ENCODE measurements at places on chromosomes 4 and X.

- DNase-seq: no peak
Observed at GRCh38 chrX:1545776-1546408, 8.9 kb upstream of the P2RY8 start.

GRCh38 chr4:38687571-38688011 is 23.6 kb downstream of the KLF3 start:
- DNase-seq: no peak

GRCh38 chrX:11791090-11791489 is 33.1 kb downstream of the MSL3 start:
- no peak for DNase-seq

- DNase-seq: no peak
Observed at GRCh38 chrX:13494562-13494961, 74.8 kb upstream of the EGFL6 start.

DNA sequence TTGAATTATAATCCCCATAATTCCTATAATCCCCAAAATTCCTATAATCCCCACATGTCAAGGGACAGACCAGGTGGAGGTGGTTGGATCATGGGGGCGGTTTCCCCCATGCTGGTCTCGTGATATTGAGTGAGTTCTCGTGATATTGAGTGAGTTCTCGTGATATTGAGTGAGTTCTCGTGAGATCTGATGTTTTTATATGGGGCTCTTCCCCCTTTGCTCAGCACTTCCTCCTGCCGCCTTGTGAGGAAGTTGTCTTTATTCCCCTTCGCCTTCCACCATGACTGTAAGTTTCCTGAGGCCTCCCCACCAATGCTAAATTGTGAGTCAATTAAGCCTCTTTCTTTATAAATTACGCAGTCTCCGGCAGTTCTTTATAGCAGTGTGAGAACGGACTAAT is 36.6 kb upstream of the GPR78 start:
- DNase-seq: no peak

GRCh38 chr4:176298664-176299063 is 21.1 kb upstream of the SPCS3 start:
- DNase-seq: no peak

- no peak for DNase-seq
Observed at GRCh38 chrX:151692825-151693224, 2.4 kb upstream of the PRRG3 start.

DNA sequence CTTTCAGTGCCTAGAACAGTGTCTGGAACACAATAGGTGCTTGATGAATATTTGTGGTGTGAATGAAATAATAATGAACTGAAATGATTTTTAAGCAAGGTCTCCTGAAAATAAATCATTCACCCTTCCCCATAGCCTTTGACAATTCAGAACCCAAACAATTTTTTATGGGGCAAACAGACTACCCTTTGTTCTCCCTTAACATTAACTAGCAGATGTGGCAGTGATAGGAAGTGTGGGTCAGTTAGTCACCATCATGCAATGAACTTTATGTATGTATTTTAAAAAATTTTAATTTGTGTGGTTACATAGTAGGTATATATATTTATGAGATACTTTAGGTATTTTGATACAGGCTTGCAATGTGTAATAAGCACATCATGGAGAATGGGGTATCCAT is 27.2 kb upstream of the CD40LG start:
- no peak for DNase-seq

DNA sequence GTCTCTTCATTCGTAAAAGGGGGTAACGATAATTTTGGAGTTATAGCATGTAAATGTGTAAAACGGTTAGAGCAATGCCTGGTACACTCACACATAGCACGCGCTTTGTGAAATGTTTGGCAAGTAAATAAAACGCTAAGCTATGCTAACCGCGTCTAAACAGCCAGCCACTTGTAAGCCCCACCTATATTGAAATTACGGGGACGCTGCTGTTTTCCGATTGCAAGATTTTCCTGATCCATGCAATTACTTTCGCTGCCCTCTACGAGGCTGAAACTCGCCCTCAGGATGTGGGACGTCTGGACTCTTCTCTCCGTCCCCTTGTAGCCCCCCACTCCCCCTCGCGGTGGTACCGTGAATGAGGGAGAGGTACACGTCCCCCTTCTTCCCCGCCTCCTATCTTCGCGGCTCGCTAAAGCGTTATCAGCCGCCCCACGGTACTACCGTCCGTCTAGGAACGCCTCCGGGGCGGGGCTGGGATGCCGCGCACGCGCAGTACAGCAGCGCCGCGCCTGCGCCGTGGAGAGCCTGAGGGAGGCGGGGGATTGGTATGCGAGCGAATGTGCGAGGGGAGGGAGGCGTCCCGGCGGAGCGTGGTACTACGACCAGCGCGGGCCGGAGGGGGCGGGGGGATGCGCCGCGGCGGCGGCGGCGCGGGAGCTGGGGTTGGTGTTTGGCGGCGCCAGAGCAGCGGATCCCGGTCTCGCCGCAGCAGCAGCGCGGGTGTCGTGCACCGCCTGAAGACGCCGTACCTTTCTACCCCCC is at the start of gene STIM2:
STIM2 (plus strand) TSS at position 685 of the 765 bp plus-strand sequence.
- peak; percentile 98 for DNase-seq

GRCh38 chr4:81003597-81004111 is 26.9 kb upstream of the BMP3 start:
- DNase-seq: no peak

- DNase-seq: no peak
Observed at GRCh38 chr4:15457406-15458201, 12.1 kb upstream of the CC2D2A start.

DNA sequence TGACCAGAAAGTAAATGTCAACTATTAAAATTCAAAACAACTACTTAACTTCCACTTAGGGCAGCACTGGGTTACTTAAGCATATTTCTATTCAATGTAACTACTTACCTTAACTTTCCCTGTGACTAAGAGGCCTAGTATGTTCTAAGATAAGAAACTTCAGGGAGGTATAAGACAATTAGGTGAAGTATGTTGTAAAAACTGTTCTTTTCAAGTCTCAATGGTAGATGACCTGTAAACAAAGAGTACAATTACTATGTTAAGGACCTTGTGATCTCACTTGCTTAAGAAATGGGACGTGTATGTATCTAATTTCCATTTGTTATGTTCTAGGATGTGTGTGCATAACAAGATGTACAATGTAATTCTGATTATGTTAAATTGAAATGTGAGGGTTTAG is 960.5 kb downstream of the CCSER1 start:
- no peak for DNase-seq

DNA sequence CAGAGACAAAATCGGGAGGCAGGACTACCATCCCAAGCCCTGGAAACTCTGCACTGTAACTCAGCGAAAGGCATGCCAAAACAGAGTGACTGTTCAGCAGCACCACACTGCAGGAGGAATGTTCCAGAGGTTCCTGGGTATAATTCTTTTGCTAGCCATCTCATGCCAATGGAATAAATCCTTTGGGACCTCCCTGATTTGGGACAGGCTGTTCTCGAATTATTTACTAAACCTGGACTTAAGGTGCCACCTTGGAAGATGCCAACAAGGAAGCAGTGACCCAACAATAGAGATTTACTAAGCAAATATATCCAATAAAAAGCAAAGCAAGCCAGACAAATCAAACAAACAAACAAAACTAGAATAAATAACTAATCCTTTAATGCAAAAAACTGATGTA is 9.3 kb downstream of the AADAT start:
- no peak for DNase-seq

GRCh38 chrX:10597871-10598270 is 22.5 kb downstream of the MID1 start:
- no peak for DNase-seq

- no peak for DNase-seq
Observed at GRCh38 chr4:4182835-4183568, 43.7 kb downstream of the OTOP1 start.

- DNase-seq: no peak
Observed at GRCh38 chrX:121894756-121895155, 847.3 kb downstream of the GLUD2 start.

DNA sequence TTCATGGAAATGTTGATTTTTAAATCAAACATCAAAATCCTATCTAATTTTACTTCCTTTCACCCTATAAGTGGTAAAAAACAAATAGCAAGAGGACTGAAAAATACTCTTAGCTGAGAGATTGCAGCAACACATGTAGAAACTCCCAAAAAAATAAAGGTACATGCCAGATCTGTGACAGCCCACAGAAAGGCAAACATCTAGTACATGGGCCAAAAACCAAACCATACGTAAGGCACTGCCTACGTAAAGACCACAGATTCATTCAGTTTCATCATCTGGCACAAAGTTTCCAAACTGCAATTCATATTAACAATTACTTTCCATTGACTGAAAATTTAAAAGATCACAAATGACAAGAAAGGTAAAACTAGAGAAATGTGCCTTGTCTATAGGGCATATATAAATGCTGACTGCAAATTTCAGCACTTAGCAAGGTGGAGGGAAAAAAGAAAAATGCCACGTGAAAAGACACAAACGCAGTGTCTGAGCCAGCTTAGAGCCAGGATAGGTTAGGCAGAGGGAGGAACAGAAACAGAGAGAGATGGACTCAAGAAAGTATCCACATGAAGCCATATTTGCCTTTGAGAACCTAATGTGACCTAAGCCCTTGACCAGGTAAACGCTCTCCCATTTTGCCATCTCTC is 88.1 kb downstream of the TSPAN5 start:
- DNase-seq: no peak

DNA sequence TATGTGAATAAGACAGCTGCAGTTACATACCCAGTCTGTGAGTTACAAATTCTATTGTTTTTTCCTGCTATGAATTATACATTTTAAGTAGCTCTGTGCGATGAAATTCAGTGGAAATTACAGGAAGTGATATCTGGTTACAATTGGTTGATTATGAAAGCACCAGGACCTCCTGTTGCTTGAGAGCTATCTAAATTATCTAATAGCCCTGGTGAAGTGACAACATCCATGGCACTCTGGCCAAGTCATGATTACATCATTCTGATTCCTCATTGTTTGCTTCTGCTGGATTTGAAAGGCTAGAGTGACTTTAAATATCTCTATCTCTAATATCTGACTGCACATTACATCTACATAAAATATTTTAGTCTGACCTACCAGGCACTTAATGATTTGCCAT is 515.0 kb downstream of the CFAP47 start:
- no peak for DNase-seq

- DNase-seq: no peak
Observed at GRCh38 chr4:94722270-94722669, 35.5 kb upstream of the BMPR1B start.

DNA sequence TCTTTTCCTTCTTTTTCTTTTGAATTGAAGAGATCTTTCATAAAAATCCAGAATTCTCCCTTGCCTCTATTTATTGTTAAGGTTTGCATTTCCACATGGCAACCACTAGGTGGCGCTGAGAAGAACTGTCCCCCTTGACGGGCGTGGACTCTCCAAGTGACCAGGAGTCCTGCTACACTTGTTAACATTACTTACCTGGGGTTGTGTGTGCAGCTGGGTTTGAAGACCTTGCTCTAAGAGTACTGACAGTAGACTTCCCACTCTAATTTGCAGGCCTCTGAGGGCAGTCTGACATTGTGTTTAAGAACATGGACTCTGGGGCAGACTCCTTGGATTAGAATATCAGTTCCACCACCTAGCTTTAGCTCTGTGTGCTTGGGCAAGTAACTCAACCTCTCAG is 52.8 kb downstream of the GPRIN3 start:
- peak; percentile 7 for DNase-seq

- no peak for DNase-seq
Observed at GRCh38 chr4:117249333-117249732, 164.0 kb upstream of the TRAM1L1 start.

DNA sequence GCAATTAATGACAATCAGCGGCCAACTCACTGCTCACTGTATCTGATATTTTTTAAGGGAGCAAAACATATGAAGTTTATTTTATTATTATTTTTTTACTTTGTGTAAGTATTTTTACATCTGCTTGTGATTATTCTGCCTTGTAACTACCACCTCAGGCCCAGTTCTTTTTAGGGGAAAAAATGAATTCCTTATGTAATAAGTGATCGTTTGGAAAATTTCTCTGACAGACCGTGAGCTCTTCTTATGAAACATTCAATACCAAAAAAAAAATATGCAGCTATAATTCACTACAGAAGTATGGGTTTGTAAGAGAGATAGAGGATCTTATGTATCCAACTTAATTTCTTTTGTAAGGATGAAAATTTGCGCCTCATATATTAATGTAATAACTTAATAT is 33.5 kb upstream of the STOX2 start:
- DNase-seq: no peak

- no peak for DNase-seq
Observed at GRCh38 chr4:105652286-105652888, 56.1 kb downstream of the INTS12 start.

- DNase-seq: no peak
Observed at GRCh38 chrX:54483946-54484345, 12.1 kb downstream of the FGD1 start.

- DNase-seq: no peak
Observed at GRCh38 chr4:87521757-87522374, 7.3 kb downstream of the SPARCL1 start.

GRCh38 chr4:76977736-76978350 is 28.3 kb downstream of the SEPTIN11 start:
- no peak for DNase-seq

DNA sequence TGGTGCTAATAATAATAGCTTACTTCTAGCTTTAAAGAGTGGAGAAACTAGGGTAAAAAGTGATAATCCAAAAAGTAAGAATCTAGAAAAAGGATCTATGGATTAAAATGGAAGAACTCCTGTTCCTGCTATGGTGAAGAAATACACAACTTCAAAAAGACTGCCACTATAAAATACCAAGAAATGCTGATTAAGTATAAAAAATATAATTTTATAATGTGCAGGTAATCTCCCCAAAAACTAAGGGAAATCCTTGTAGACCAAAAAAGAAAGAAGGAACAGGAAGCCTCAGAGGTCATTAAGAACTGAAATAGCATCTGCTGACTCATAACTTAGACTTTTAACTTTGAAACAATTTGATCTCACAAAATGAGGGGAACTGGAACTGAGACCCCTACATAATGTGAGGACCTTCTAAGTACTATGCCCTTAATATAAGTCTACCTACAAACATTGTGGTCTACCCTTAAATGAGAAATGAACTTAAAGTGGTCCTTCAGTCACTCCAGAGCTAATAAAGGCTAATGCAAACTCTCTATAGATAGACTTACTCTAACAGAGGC is 50.6 kb upstream of the SRPX start:
- DNase-seq: no peak

DNA sequence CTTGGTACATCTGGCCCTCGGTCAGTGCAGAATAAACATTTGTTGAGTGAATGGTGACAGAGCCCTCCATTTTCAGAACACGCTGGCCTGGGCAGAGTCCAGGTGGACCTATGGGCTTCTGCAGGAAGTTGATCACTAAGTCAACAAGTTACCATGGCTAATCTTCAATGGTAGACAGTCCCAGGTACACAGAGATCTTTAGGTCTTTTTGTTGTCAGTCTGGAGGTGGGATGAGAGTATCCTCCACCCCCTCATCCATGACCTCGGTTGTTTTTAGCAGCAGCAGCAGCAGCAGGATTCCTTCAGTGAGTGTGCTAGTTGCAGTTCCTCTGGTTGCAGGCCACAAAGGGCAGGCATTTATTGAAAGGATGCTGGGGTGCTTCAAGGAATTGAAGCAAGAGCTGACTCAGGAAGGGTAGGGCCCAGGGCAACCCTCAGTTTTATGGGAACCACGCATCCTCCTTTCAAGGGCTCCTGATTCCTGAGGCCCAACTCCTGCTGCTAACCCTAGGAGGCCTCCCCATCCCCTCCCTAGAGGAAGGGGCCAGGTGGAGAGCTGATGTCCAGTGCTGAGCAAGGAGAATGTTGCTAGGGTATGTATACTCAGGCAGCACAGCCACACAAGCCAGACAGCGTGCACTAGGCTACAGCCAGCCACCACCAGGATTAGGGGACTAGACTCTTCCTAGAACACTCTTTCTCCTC is 1.7 kb upstream of the USP27X start:
- no peak for DNase-seq

Data from stimulated activated CD8-positive, alpha-beta memory T cell treated with anti-CD3 and anti-CD28 coated beads, Interleukin-7, amount 100 ng/mL, for 1 hour (primary cell).